ENCODE measurements at places on chromosomes 5 and 9.

- no peak for DNase-seq
Observed at GRCh38 chr9:68750255-68750654, 45.2 kb downstream of the PIP5K1B start.

DNA sequence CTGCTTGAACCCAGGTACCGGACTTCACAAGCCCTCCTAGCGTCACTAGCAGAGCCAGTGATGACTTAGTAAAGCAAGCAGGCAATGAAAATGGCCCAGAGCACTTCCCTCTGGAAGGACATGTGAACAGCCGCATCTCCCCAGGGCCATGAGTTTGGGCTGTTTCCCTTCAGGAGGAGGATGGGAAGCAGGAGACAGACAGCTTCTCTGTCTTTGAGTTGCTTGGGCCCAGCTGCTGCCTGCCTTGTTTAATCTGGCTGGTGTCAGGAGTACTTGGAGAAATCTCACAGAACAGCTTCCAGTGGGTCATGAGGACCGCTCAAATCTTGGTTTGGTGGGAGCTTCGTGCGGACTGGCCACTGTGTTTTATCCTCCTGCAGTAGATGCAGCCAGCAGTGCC, 25.4 kb upstream of the WWC1 start:
- no peak for DNase-seq

DNA sequence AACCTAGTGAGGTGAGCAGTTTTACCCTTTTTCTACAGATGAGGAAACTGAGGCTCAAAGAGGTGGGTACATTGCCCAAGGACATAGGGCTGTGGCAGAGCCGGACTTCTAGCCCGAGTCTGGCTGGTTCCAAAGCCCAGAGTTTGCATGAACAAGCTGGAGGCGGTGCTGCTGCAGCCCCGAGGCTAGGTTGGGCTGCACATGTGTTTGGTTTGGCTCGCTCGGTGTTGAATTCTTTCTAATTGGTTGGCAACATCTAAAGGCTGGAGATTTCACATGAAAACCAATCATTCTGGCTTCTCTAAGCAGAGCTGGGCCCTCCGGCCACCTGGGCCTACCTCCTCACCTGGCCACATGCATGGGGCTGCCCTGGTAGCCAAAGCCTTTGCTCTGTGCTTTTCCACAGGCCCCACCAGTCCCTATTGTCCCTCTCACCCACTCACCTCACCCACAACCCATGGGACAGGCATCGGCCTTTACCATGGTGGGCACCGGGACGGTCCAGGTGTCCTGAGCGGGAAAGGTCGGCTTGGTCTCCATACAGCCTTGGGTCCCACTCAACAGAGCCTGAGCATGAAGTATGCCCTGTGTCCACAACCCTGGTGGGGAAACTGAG, 262.3 kb downstream of the NSG2 start:
- no peak for DNase-seq

DNA sequence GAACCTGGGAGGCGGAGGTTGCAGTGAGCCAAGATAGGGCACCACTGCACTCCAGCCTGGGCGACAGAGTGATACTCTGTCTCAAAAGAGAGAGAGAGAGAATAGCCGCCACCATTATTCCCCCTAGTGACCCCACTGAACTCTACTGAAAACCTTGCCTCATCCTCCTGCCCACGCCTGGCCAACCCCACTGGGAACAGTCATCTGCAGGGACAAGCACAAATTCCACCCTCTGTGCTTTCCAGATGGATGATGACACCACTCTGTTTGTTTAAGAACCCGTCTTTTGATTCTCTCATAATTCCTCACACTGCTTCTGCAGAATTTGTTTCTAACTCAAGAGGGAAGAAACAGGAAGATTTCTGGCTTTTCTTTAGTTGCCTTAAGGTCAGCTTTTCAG, 12.2 kb downstream of the BHMT2 start:
- DNase-seq, result no peak

GRCh38 chr9:10678010-10678409, 65.2 kb upstream of the PTPRD start:
- DNase-seq, result no peak

DNA sequence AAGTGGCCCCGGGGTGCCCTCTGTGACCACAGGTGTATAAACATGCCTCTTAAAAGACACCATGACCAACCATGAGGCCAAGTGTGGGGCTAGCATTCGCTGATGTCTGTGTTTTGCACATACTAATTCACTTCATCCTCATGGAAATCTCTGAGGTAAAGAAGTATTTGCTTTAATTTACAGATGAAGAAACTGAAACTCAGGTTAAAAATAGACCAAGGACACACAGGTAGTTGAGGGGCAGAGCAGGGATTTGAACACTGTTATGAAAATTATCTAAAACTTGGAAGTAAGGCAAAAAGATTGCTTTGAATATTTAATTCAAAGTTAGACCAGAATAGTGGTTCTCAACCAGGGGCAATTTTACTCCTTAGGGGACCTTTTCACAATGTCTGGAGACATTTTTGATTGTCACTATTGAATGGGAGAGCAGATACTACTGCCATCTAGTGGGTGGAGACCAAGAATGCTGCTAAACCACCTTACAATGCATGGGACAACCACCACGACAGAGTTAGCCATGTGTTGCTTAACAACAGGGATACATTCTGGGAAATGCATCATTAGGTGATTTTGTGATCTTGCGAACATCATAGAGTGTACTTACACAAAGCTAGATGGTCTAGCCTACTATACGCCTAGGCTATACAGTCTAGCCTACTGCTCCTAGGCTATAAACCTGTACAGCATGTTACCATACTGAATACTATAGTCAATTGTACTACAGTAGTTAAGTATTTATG, 8.0 kb upstream of the FXN start:
- peak; percentile 11 for DNase-seq

DNA sequence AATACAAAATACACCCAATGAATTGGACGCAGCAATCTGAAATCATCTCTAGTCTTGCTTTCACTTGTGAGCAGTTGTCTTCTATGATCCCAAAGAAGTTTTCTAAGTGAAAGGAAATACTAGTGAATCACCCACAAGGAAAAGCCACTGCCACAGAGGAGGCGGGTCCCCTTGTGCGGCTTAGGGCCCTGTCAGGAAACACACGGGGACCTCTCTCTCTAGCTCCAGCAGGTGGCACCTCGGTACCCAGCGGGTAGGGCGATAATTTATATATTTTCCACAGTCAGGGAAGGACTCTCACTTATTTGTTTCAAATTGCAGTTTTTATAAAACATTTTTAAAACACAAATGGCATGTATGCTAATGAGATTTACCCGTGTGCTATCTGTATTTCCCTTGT, 417.1 kb downstream of the KDM4C start:
- DNase-seq, result no peak

- no peak for DNase-seq
Observed at GRCh38 chr9:83505282-83505681, 32.9 kb downstream of the FRMD3 start.

DNA sequence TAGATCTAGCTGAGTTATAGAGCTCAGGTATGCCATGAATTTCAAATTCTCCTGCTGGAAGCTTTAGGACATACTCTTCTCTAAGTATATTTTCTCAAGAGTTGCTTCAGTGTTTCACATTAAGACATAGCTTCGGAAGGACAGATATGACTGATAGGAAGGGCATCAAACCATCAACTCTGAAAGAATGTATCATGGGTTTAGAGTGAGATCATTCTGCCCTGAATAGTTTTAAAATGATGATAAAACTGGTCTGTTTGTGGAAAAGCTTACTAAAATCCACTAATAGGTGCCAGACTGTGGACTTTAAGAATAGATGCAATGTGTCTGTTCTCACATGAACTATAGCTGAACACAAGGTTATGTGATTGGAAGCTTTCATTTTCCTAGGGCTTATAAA, 8.4 kb downstream of the SPEF2 start:
- DNase-seq, result no peak

DNA sequence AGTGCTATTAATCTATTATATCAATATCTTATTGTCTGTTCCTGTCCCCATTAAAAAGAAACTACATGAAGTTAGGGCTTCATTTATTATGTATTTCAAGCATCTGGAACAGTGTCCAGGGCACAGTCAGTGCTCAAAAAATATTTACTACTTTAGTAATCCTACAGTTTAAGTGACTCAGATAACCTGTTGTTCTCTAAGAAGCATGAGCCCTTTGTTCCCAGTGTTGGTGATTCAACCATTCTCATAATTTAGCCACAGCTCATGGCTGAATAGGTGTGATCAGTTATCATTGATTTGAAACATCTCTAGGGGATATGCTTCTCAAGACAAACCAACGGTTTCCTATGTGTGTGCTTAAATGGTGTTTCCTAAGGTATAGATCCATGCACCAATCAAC, 292.7 kb downstream of the TMEM167A start:
- no peak for DNase-seq
